ENCODE measurements at places on chromosomes 3 and 15.

- DNase-seq: no peak
Observed at GRCh38 chr15:88981244-88982215, 68.4 kb upstream of the MFGE8 start.

DNA sequence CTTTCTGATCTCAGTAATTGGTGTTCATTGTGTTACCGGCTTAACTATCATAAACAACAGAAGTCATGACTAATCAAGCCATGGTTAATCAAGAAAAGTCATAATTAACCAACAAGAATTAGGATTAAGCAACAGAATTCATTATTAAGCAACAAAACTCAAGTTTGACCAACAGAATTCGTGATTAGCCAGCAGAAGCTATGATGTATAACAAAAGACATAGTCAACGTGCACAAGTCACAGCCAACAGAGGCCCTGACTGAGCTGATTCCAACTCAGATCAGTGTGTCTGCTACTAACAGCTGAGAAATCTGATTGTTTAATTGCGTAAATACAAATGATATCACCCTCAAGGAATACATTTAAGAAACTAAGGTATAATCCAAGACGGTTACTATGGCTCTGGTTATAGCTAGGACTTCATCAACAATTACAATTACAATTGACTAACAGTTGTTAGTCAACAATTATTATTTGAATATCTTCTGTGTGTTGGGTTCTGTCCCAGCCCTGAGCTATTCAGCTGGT lies 67.7 kb downstream of the RARB start:
- DNase-seq: no peak

GRCh38 chr3:57017459-57017845 lies 43.0 kb upstream of the SPATA12 start:
- no peak for DNase-seq

DNA sequence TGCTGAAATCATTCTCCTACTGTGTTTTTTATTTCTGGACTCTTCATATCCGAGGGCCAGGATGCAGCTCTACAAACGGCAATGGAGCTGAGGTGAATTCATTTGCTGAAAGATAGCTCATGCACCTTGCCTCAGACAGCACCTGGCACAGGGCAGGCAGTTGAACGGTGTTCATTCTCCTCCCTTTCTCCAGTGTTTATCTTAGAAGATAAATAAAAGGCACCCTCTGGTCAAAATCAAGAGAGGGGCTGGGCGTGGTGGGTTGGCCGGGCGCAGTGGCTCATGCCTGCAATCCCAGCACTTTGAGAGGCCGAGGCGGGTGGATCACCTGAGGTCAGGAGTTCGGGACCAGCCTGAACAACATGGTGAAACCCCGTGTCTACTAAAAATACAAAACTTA lies 79.3 kb upstream of the LMOD3 start:
- no peak for DNase-seq

DNA sequence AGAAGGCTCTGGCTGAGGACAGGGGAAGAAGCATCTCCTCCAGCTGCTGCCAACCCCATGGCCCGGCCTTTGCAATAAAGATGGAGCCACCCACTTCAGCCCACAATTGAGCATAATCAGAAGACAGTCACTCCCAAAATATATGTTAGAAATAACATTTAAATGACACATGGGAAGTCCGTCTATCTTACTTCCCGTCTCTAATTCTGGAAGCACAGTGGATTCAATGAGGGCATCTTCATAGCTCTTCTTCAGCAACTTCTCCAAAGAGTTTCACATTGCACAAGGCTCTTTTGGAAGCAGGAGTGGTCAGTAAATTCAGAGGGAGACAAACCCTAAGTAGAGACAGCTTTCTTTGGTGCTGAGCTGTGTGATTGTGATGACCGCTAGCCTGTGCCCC lies 67.0 kb upstream of the SEC61A1 start:
- DNase-seq: no peak

- no peak for DNase-seq
Observed at GRCh38 chr3:162933656-162934055, 1437.0 kb downstream of the OTOL1 start.

DNA sequence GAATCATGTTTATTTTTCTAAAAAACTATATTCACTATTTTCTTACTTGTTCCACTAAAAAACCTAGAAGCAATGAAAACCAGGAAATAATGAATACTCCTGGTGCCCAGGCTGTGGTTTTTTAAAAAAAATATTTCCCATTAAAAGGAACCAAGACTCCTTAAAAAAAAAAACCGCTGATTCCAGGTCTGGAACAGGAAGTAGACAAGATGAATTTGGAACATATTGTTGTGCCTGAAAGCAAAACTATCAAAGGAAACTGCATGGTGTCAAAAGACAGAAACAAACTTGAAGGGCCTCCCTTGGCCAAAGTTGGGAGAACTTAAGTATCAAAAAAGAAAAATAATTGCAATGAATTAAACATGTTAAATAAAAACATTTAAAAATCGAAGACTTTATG lies 245.3 kb upstream of the P2RY1 start:
- no peak for DNase-seq

DNA sequence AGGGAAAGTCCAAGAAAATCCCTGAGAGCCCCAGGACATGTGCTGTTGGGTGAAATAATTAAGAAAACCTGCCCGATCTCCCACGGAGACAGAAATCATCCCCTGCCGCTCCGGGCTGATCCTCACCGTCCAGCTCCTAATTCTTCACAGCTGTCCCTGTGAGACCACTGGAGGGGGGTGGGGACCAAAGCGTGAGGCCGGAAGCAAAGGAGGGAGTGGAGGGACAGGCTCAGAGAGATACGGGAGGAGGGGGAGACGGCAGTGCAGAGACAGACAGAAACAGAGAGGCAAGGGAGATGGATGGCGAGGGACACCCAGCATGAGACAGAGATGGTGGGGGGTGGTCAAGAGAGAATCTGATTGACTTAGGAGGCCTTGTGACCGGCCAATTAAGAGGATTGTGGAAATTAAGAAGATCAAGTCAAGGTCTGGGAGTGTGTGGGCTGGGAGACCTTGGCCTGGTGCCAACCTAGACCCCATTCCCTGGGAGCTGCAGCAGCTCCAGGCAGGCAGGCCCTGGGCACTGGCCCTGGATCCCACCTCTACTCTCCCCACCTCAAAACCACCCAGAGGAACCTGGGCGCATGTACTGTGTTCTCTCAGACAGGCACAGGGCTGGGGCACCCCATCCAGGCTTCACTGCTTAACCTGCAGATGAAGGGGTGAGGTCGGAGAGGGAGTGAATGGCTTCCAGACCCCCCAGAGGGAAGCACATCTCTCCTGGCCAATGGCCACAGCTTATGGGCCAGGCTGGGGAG lies 113.2 kb upstream of the ALDH1A3 start:
- DNase-seq: no peak

DNA sequence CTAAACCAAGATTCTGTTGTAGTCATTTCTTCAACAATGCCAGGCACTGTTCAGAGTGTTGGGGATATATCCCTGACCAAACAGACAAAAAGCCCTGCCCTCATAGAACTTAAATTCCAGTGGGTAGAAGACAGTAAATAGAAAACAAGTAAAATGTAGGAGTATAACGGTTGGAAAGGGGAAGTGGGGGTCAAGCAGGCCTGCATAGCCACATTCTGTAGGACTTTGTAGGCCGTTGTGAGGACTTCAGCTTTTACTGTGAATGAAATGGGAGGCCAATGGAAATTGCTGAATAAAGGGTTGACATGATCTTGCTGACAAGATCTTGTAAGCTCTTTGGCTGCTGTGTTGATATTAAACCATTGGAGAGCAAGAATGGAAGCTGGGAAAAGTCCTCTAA lies 1.8 kb downstream of the MRPS11 start:
- no peak for DNase-seq

- no peak for DNase-seq
Observed at GRCh38 chr3:126137490-126138130, 42.8 kb downstream of the ALDH1L1 start.

DNA sequence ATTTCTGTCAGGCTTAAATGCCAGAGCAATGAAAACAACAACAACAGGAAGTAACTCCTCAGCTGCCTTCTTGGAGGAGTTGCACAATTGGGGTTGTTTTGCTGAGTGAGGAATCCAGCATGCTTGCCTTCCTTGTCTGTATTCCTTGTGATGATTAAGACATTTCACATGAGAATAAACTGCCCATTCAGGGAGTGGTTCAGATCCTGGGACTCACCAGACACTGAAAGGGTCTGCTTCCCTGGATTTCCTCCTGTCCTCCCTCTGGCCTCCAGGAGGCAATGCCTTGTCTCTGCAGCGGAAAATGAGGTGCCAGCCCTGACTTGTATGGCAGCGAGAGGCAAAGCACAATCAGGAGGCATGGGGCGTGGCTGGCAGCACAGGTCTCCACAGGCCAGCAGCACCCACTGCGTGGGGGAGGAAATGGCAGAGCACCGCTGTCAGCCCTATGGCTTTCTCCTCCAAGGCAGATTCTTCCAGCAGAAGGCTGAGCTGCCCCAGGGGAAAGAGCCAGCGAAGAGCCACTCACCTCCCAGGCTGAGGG lies 41.5 kb downstream of the RBP2 start:
- DNase-seq: no peak

GRCh38 chr3:24160424-24161095 lies 215.5 kb downstream of the NR1D2 start:
- no peak for DNase-seq

DNA sequence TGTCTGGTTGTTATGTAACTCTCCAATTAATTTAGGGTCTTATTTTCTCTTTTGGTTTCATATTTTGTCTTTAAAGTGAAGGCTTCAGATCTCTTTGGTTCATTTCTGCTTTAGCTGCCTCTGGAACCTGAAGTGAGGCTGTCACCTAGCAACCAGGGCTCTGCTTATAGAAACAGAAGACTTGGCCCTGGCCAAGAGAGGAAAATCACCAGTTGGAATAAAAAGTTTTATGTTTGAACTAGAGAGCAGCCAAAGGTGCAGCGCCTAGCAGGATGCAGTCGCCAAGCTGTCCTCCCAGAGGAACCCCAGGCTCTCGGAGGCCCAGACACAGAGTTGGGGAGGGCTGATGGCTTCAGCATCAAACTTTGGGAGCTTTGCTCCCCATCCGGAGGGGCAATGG lies 41.1 kb downstream of the LYZL4 start:
- DNase-seq: no peak

- no peak for DNase-seq
Observed at GRCh38 chr3:105527535-105527934, 160.8 kb downstream of the ALCAM start.

DNA sequence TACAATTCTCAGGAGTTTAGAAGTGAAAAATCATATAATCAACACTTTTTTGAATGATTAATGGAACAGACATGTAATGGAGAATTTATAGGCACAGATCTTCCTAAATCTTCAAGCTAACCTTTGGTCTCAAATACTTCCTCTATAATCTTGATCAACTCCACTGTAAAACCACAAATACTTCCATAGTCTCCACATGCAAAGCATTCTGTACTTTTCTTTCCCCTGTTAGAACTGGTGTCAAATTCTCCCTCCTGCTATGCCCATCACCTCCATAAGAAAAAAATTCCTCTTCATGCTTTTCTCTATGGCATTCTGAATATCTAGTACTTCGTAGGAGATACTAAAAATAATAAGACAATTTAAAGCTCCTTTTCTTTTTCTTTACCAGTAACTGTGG lies 214.3 kb downstream of the ADAMTS9 start:
- no peak for DNase-seq

GRCh38 chr15:51371266-51371665 lies 29.8 kb downstream of the GLDN start:
- DNase-seq: no peak

- no peak for DNase-seq
Observed at GRCh38 chr15:81480645-81481053, 106.6 kb upstream of the TMC3 start.

DNA sequence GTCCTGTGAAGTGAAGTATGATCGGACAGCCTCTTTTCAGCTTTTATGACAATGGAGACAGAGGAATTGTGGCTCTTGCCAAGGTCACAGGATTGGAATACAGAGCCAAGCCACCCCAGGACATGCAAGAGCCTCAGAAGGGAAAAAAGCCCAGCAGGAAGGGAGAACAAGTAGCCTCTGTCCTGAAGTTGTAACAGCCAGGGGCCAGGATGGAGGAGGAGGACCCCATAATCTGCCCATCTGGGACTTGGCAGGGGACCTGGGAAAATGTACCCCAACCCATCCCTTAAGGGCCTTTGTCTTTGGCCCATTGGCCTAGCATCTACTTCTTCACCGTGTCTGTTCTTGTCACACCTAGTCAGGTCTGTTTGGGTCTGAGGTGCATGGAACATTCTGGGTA lies 60.4 kb upstream of the POLG start:
- no peak for DNase-seq

GRCh38 chr3:87307805-87308204 lies 31.4 kb upstream of the POU1F1 start:
- DNase-seq: no peak

- no peak for DNase-seq
Observed at GRCh38 chr15:29405564-29405963, 135.9 kb upstream of the NSMCE3 start.

DNA sequence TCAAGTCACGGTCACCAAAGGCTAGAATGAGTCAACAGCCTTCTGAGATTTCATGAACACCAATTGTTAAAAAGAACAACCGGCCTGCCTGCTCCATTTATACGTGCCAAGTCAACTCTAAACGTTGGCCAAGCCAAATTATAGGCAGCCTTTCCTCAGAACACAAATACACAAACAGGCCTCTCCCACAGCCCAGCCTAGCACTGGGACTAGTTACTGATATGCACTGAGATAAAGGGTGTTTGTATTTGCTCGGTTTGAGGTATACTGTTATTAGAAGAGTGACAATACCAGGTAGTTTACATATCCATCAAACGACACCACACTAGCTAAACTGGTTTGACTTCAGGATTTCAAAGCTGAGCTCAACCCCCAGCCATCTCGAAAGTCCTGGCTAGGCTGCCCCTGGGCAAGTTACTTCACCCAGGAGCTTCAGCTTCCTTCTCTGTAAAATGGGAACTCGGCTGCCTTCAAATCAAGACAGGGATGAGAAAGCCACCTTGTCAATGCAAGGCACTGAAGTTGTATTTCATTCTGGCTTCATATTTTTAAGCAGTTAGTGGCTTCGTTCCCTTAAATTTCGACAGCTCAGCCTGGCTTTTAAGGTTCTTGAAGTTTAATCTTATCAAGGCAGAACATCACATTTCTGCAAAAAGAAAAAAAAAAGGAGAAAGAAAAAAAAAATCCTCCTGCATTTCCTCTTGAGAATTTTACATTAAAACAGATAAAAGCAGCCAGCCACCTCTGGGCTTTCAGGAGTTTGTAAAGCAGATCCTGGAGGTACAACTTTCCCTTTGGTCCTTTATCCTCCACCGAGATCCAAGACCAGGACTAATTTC lies 4.0 kb downstream of the TLE3 start:
- no peak for DNase-seq

GRCh38 chr3:4587061-4587837 lies 94.1 kb downstream of the ITPR1 start:
- DNase-seq: no peak

GRCh38 chr3:150149651-150150051 lies 179.0 kb upstream of the PFN2 start:
- no peak for DNase-seq

DNA sequence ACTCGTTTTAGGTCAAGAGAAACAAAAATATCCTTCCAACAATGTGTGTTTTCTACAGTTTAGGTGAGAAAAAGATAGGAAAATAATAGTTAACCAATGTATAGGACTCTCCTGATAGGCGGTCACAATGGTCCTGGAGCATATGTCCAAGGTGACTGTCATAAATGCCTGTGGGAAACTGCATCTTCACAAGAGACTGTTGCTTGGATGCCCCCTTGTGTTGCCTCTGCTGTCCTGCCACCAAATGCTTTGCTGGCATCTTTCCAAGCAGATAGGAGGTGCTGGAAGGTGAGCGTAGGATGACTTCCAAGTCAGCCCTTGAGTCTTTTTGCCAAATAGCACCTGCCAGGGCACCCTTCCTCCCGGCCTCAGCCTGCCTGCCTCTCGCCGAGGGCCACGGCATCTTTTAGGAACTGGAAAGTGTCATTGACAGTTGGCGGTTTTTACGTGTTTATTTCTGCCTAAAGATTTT lies 24.1 kb upstream of the SACM1L start:
- no peak for DNase-seq

Measured in stimulated activated CD4-positive, alpha-beta T cell treated with anti-CD3 and anti-CD28 coated beads, TNF-alpha, amount 100 ng/mL, for 4 hours (primary cell).